Occipital lobe (tissue), 3 donors: ENCODE measurements at places on chromosomes 1 and 21.

GRCh38 chr1:192973202-192973601, 86.0 kb downstream of the UCHL5 start:
- DNase-seq = no peak

- DNase-seq = peak; percentile 48
Measured at GRCh38 chr1:32773018-32773763, 44.0 kb downstream of the YARS1 start.

DNA sequence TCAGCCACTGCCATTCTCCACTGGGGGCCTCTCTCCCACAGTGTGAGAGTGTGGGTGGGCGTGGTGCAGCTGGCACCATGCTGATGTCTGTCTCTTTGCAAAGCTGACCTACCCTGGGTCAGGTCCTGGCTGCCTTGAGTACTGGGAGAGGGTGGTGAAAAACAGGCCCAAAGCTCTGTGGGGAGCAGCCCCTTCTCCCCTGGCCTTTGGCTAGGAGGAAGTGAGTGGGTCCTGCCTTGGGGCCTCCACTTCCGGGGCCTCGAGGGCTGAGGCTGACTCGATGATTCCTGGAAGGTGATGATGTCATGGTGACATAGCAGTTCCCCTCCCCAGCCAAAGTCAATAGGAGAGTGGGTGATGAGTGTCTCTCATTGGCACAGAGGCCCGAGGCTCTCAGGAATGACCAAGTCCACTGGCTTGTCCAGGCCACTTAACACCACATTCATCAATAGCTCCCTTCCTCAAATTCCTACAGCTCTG, 53.0 kb downstream of the IER5 start:
- DNase-seq = no peak

DNA sequence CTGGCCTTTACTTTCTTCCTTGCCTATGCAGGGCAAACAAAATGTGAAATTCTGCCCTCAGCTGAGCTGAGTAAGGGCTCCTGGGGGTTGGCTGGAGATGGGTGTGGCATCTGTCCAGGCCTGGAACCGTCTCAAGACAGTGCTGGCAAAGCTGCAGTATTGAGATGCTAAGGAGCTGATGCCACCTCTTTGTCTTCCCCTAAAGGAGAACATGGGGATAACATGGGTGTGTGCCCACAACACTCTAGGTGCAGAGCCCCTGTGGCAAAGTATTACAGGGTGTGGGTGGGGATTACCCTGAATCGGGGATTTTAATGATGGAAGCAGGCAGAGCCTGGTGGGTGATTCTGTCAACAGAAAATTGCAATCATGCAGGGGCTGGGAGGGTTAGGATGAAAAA, 2.5 kb upstream of the ST3GAL3 start:
- no peak for DNase-seq

DNA sequence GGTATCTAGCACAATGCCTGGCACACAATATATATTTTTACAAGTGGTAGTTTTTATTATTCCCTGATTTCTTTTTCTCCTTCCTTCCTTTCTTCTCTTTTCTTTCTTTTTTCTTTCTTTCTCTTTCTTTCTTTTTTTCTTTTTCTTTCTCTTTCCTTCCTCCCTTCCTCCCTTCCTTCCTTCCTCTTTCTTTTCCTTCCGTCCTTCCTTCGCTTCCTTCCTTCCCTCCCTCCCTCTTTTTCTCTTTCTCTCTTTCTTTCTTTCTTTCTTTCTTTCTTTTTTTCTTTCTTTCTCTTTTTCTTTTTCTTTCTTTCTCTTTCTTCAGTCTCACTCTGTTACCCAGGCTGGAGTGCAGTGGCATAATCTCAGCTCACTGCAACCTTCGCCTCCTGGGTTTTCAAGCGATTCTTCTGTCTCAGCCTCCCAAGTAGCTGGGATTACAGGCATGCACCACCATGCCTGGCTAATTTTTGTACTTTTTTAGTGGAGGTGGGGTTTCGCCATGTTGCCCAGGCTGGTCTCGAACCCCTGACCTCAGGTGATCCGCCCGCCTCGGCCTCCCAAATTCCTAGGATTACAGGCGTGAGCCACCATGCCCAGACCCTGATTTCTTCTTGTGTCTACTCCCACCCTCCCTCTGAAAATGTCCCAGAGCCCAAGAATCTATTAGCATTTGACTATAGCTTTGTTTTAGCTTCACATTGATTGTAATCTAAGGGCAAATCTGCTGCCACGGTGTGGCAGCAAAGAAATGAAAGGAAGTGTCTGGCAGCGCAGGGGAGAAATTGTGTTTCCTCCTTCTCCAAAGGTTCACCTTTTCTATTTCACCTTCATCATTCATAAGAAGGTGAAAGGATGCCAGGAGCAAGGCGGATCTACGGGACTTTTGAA, 19.9 kb upstream of the ABCB10 start:
- DNase-seq = no peak

- DNase-seq = no peak
Measured at GRCh38 chr1:9822490-9822889, 1.3 kb downstream of the CLSTN1 start.

DNA sequence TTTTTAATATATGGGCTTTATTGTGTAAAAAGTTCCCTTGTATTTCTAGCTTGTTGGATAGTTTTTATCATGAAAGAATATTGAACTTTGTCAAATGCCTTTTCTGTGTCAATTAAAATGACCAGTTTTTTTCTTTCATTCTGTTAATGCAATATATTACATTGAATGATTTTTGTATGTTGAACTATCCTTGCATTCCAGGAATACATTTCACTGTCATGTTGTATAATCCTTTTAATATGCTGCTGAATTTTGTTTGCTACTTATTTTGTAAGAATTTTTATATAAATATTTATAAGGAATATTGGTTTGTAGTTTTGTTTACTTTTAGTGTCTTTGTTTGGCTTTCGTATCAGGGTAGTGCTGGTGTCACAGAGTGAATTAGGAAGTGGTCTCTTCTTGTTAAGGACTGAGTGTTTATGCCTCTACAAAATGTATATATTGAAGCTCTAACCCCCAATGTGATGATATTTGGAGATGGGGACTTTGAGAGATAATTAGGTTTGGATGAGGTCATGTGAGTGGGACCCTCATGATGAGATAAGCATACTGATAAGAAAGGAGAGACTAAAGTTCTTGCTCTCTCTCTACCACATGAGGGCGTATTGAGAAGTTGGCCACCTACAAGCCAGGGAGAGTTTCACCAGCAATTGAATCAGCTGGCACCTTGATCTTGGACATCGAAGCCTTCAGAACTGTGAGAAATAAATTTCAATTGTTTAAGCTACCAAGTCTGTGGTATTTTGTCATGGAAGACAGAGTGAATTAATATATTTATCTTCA, 12.0 kb upstream of the SLAMF6 start:
- no peak for DNase-seq

- DNase-seq = no peak
Measured at GRCh38 chr1:84156210-84156621, 12.1 kb downstream of the PRKACB start.

DNA sequence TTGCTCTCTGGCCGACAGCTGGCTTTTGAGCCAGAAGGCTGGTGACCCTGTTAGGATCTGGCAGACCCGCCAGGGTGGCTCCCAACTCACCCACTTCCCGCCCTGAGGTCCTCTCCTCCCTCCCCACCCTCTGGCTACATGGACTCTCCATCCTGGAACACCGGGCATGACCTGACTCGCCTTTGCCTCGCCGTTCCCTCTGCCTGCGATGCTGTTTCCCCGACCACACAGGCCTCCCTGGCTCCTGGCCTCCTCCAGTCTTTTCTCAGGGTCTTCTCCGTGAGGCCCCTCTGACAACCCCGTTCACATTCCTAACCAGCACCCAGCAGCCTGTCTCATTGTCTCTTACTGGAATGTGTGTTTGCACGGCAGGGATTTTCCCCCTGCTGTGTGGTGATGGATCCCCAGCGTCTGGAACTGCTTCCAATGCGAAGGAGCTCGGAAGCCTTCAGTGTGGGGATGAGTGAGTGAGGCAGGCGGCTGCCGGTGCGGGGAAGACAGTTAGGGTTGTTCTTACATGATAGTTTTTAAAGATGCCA, 46.0 kb upstream of the POFUT2 start:
- no peak for DNase-seq

GRCh38 chr1:244012202-244012601, 38.9 kb upstream of the ZBTB18 start:
- DNase-seq = no peak

GRCh38 chr1:174872615-174873058, 127.1 kb upstream of the CACYBP start:
- no peak for DNase-seq

- DNase-seq = no peak
Measured at GRCh38 chr1:235296729-235297128, 31.2 kb downstream of the ARID4B start.

- no peak for DNase-seq
Measured at GRCh38 chr1:234609691-234610042, 311 bp downstream of the IRF2BP2 start.

DNA sequence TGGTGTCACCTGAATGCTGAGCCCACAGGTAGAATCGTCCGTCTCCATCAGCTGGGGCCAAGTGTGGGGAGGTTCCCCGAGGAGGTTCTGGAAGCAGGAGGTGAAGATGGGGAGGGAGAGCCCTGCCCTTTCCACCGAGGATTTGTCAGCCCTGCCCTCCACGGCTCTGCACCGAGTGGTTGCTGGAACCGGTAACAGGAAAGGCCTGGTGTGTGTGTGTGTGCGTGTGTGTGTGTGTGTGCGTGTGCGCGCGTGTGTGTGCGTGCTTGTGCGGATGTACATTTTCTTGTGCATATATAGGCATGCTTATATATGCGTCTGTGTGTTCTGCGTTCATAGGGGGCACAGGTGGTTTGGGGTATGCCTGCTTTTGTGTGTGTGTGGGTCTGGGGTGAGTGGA, 3.5 kb downstream of the NBL1 start:
- no peak for DNase-seq

- DNase-seq = no peak
Measured at GRCh38 chr1:28833381-28833780, 21.4 kb downstream of the OPRD1 start.

DNA sequence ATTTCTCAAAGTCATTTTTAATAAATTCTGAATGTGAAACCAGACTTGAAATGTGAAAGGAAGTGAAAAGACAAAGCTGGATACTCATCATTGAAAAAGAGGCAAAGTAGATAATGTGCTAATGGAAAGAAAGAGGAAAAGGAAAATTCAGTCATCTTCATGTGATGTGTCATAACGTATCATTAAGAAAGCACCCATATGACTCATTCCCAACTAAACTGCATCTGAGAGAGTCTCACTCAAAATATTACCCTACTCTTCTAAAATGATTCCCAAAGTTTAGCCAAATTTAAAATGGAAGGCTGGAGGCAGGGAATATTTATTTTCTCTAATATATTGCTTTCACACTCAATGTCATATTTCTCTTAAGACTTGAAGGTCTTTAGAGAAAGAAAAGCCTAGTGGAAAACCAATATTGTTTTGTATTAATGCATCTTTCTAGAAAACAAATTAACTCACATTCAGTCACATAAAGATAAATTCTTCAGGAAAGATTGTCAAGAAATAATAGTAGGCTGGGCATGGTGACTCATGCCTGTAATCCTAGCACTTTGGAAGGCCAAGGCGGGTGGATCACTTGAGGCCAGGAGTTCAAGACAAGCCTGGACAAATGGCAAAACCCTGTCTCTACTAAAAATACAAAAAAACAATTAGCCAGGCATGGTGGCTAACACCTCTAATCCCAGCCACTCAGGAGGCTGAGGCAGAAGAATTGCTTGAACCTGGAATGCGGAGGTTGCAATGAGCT, 129.9 kb downstream of the SLC30A10 start:
- DNase-seq = no peak

DNA sequence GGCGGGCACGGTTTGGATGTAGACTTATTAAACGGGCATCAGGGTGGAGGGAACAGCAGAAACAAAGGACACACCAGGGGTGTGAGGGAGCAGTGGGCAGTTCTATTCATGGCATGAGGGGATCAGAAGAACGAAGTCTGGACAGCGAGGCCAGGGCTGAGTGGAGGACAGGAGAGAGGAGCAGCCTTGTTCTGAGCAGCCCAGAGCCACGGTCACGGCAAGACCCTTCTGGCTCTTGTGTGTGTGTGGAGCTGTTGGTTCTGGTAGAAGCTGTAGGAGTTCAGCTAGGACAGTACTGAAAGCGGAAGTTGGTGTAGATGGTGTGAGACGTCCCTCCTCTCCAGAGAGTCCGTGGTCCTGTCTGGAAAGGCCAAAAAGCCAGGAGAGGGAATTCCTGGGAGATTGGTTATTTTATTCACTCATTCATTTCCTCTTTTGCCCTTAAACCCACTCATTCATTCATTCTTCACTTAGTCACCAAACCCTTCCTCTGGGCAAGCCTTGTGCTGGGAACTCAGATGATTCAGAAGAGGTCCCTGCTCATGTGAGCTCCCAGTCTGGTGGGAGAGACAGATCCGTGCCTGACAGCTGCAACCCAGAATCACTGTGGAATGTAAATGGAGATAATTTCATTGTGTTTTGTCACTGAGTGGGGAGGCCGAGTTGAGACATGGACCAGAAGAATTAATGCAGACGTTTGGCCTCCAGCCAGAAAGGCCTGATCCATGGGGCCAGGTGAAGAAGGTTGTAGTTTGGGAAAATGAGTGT, 4.1 kb upstream of the ACOT11 start:
- DNase-seq = no peak

DNA sequence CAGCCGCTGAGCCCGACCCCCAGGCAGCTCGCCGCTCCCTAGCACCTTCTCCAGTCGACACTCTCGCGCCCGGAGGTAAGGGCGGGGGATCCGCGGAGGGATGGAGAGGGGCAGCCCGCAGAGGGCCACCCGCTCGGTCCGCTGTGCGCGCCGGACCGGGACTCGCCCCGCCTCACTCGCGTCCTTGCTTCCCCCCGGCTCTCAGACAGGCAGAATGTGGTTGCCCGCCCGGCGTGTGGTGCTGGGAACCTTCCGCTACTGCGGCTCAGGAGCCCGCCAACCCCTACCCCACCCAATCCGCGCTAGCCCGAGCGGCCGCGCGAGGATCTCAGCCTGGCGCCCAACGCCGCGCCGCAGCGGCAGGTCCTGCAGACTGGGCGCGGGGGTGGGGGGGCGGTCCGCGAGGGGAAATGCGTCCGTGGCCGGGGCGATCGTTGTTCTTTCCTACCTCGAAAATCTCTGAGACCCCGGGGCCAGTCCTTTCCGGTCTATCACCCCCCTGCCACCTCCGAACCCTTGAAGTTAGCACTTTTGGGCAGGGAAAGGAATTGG, 404 bp downstream of the LRRC8C start:
- DNase-seq = peak; percentile 64

DNA sequence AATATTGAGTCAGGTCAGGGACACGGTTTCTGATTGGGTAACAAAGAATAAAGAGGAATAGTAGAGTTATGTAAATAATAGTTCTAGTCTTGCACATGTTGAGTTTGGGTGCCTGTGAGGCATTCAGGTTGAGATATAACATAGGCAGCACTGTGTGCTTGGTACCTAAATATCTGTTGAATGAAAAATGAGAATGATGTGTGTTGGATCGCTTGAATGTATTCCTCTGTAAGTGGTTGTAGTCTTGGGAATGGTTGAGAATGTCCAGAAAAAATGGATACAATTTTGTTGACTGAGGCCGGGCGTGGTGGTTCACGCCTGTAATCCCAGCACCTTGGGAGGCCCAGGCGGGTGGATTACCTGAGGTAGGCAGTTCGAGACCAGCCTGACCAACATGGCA, 116.3 kb upstream of the HNRNPU start:
- DNase-seq = no peak
